ENCODE measurements at places on chromosomes 4 and X.
A peak's percentile ranks its signal among the peaks of the same experiment; 100 is the strongest.

- no peak for DNase-seq
Measured at GRCh38 chrX:97845451-97845850, 961.7 kb downstream of the RPA4 start.

GRCh38 chrX:118976599-118977340 is 2.4 kb downstream of the LONRF3 start:
- no peak for DNase-seq

DNA sequence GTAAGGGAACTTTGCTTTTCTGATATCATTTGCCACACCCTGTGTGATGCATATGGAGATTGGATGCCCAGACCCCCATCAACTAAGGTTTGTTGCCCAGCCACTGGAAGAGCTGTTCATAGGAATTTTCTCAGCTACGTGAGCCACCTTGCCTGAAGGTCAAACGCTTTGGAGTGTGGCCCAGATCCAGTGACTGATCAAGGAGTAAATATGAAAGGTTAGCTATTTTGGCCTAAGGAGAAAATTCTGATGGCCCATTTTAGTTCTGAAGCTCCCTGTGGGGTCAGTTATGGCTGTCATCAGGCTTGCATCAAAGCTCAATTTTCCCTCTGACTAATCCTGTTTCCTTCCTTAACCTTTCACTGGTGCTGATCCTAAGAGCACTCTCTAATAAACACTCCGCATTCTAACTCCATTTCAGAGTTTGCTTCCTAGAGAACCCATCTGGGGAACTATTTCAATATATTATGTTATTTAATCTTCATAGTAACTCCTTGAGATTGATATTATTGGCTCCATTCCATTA is 407.7 kb downstream of the SPRY1 start:
- DNase-seq, result no peak

- peak; percentile 48 for DNase-seq
Measured at GRCh38 chr4:54400802-54401201, 171.7 kb downstream of the PDGFRA start.

GRCh38 chrX:13741695-13742094 is 7.1 kb downstream of the OFD1 start:
- DNase-seq, result no peak

- no peak for DNase-seq
Measured at GRCh38 chr4:2810388-2810787, 17.5 kb downstream of the SH3BP2 start.

DNA sequence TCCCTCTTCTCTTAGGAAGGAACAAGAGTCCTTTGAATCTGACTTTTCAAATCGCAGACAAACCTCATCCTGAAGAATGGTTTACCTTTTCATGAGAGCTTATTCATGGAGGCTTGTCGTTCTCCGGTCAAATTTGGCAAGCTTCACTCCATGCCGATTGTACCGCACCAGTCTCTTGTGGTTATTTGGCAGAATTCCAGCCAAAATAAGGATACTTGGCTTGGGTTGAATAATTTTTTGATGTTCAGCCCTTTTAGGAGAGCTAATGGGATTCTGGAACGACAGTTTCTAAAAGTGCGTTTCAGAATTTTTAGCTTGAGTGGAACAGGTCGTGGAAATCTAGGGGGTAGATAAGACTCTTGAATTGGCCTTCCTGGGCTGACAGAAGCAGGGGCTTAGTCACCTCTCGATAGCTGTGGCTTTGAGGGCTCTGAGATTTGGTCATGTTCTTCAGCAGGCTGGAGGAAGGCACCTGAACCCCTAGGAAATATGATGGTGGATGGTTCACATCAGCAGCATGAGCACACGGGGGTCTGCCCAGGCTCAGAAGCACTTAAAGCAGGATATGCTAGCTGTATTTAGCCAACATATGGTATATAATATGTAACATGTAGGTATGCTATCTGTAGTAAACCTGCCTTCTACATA is 1.5 kb downstream of the KLHL2 start:
- no peak for DNase-seq

DNA sequence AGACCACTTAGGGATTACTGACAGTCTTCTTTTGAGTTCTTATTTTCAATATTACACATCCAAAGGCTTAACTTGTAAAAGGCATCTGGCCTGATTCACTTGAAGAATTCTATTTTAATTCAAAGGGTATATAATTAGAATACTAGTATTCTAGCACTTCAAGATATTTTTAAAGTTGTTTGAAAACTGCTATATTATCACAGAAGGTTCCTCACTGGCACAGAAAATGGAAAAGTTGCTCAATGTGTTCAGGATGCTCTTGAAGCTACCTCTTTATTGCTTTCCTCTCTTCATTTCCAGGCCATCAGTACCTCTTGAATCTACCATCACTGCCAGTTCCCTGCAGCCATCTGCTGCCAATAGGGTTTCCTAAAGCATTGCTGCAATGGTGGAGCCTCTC is 271.4 kb downstream of the KCNIP4 start:
- no peak for DNase-seq

GRCh38 chr4:21947791-21948346 is 703 bp downstream of the KCNIP4 start:
- no peak for DNase-seq

GRCh38 chr4:85084371-85085094 is 118.0 kb upstream of the WDFY3 start:
- DNase-seq, result peak; percentile 34

- DNase-seq, result no peak
Measured at GRCh38 chr4:34253239-34253638, 1991.1 kb downstream of the ARAP2 start.

DNA sequence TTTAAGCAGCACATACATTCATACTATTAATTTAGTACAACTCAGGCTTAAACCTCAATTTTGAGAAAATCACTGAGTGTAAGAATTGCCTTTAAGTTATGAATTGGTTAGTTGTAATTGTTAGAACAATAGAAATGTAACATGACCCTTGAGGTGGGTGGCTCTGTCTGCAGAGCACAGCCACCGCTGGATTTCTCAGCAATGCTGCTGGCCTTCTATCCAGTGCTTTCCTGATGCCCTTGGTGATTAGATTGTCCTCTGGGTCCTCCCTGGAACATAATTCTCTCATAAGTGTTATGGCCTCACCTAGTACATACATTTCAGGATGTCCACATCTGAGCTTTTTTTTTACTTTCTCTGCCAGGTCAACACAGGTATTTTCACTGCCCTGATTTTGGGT is 213.2 kb downstream of the SLC7A11 start:
- no peak for DNase-seq

DNA sequence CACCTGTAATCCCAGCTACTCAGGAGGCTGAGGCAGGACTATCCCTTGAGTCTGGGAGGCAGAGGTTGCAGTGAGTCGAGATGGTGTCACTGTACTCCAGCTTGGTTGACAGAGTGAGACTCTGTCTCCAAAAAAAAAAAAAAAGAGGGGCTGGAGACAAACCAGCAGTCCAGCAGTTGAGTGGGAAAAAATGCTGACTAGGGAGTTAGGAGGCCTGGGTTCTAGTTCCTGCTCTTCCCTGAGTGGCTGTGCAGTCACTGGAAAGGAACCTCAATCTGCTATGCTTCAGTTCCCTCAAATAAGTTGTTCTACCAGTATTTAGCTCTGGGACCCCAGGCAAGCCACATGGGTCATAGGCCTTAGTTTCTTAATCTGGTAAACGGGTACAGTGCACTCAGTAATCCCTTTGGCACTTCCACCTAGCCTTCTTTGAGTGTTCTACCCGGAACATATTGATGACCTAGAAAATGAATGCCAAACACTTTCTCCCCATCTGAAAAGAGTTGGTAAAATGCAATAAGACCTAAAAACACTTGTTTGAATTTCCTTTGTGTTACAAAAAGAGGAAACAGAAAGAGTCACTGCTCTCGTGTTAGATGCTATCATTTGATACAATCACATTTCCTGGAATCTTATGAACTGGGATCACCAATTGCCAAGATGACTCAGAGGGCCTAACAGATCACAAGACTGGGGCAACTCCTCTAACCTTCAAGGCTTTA is 99.3 kb upstream of the EGFL6 start:
- DNase-seq, result peak; percentile 87

DNA sequence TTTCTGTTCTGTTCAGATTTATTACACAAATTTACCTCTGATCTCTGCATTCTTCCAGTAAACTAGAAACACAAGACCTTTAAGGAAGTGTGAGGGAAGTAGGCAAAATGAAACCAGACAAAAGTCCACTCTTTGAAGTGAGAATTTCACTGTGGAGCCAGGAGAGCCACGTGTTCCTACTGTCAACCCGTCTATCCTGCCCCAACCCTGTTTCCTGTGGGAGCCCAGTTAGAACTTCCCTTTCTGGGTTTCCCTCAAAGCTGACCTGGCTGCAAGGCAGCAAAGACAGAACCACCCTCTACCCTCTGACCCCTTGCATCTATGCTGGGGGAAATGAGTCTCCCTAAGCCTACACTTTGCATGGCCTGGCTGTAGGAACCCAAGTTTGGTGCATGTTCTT is 40.0 kb downstream of the TMEM144 start:
- no peak for DNase-seq
